ENCODE measurements at places on chromosomes 16 and 17. TPM values are rescaled to one million over a fixed set of nuclear protein-coding genes. Genes with fewer than 3 reads are reported as not detected.

DNA sequence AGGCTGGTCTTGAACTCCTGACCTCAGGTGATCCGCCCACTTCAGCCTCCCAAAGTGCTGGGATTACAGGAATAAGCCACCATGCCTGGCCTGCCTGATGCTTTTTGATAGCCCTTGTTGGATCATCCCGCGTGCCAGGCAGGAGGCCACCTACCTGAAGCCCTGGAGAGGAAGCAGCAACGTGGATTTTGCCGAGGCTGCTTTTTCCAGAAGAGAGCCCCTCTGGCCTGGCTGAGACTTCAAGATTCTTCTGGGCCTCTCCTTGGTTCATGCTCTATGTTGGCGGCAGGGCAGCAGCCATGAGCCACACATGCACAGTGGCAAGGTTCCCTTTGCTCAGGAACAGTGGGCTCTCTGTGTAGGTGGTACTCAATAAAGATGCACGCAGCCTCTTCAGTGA is 11.5 kb downstream of the KATNB1 start:
- H3K4me3 ChIP-seq, result no peak overlapping the region
- H3K36me3 ChIP-seq, result peaks cover 34% of the 10 kb centered on the region
- H3K4me1 ChIP-seq, result no peaks in the 10 kb centered on the region
- H3K27me3 ChIP-seq, result no peaks in the 10 kb centered on the region
- no peak for DNase-seq

GRCh38 chr17:55895112-55895759 is 144.4 kb downstream of the PCTP start:
- H3K4me1 ChIP-seq, result no peaks in the 10 kb centered on the region
- H3K4me3 ChIP-seq, result no peak overlapping the region
- H3K27ac ChIP-seq, result no peak overlapping the region

- no peak for DNase-seq
- no peaks in the 10 kb centered on the region for H3K27me3 ChIP-seq
- no peak overlapping the region for H3K4me3 ChIP-seq
- no peaks in the 10 kb centered on the region for H3K36me3 ChIP-seq
- H3K27ac ChIP-seq, result no peak overlapping the region
- no peaks in the 10 kb centered on the region for H3K4me1 ChIP-seq
Observed at GRCh38 chr16:59046335-59046734, 312.2 kb upstream of the GOT2 start.

DNA sequence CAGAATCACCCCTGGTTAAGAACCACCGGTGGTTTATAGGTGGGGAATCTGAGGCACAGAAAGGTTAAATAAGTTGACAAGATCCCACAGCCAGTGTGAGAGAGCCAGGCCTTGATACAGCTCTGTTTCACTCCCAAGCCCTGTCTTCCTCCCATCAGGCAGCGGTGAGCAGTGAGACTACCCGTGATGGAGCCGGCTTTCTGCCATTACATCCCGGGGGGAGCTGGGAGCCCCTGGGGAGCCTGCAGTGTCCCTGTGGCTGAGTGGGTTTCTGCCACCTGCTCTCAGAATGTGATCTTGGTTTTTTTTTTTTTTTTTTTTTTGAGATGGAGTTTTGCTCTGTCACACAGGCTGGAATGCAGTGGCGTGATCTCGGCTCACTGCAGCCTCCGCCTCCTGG is 66.4 kb downstream of the ABCC1 start:
- no peak for DNase-seq
- no peak overlapping the region for H3K27ac ChIP-seq
- H3K4me3 ChIP-seq, result no peak overlapping the region

GRCh38 chr16:57525761-57526160 is 10.6 kb downstream of the CCDC102A start:
- no peak overlapping the region for H3K27ac ChIP-seq

DNA sequence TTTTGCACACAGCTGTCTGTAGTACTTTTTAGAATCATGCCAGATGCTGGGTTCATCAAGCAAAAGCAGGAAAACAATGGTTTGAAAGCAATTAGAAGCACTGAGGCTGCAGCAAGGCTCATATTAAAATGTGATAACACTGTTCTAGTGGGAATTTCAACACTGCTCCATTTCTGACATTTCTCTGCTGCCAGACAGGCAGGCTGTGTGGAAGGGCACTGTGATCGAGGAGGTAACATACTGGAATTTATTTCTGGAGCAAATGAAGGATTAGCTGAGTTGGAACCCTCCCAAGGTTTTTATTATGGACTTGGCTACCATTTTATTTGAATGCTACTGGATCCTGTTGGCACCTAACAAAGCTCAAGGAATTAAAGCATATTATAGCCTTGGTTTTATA is 66.9 kb downstream of the SKAP1 start:
- no peaks in the 10 kb centered on the region for H3K4me1 ChIP-seq
- H3K36me3 ChIP-seq, result peaks cover 4% of the 10 kb centered on the region
- H3K27me3 ChIP-seq, result peaks cover 7% of the 10 kb centered on the region
- no peak overlapping the region for H3K4me3 ChIP-seq
- no peak for DNase-seq

DNA sequence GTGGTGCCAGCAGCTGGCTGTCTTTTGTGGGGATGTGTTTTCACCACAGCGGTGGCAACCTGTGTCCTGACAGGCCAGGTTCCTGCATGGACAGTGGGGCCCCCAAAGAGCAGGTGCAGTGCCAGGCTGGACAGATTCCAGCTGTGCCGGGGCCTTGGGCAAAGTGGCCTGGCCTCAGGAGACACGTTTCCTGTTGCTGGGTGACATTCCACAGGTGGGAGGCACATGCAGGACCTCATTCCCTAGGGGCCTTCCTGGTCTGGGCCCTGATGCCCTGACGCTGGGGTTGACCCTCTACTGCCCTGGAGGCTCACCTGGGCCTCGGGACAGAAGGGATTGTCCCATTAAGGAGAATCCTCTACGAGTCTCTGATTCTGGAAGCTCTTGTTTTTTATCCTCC is 182.4 kb downstream of the RAB11FIP4 start:
- DNase-seq, result no peak
- H3K27ac ChIP-seq, result no peak overlapping the region
- no peaks in the 10 kb centered on the region for H3K36me3 ChIP-seq
- no peaks in the 10 kb centered on the region for H3K27me3 ChIP-seq
- H3K4me1 ChIP-seq, result no peaks in the 10 kb centered on the region

- no peak overlapping the region for H3K4me3 ChIP-seq
- H3K27me3 ChIP-seq, result no peaks in the 10 kb centered on the region
- no peak overlapping the region for H3K27ac ChIP-seq
- DNase-seq, result no peak
Observed at GRCh38 chr17:67280279-67280678, 35.3 kb upstream of the HELZ start.

DNA sequence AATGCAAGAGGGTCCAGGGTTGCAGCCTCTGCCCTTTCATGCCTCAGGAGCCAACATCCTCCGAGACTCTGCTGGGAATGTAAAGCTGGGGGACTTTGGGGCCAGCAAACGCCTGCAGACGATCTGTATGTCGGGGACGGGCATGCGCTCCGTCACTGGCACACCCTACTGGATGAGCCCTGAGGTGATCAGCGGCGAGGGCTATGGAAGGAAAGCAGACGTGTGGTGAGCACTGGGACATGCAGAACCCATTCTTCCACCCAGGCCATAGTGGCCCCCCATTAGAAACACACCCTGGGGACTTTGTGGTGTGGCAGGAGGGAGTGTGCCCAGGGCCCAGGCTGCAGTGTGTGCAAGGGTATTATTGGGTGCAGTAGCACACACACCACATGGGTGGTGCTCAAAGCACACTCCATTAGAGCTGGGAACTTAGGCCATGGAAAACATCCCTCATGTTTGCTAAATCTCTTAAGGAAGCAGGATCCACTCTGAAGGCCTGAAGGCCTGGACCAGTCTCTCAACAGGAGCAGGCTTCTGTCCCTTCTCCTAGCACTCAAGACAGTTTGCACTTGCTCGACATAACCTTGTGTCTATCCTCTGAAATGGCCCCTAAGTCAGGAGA is 7.6 kb downstream of the LIMD2 start:
- H3K27ac ChIP-seq, result no peak overlapping the region
- peak; percentile 70 for DNase-seq
- H3K4me1 ChIP-seq, result peaks cover 22% of the 10 kb centered on the region
- no peaks in the 10 kb centered on the region for H3K27me3 ChIP-seq
- no peak overlapping the region for H3K4me3 ChIP-seq
- H3K36me3 ChIP-seq, result peaks cover 64% of the 10 kb centered on the region

DNA sequence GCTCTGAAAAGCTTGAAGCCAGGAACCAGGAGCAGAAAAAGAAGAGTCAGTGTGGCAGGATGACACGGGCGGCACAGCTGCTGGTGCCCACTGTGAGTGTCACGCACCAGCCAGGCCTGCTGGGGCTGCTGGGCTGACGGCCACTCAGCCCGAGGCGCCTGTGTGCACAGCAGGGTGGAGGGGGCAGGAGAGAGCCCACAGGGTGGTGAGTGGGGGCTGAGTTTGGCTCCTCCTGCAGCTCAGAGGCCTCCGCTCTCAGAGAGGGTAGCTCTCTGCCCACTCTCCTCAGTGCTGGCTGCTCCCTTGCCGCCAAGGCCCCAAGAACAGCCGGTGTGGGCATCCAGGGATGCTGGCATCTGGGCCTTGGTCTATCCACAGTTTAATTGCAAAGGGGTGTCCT is 59.6 kb downstream of the GSG1L start:
- no peaks in the 10 kb centered on the region for H3K27me3 ChIP-seq
- H3K27ac ChIP-seq, result no peak overlapping the region
- no peak overlapping the region for H3K4me3 ChIP-seq

- H3K27me3 ChIP-seq, result peaks cover 30% of the 10 kb centered on the region
- no peak for DNase-seq
- no peaks in the 10 kb centered on the region for H3K36me3 ChIP-seq
- no peak overlapping the region for H3K27ac ChIP-seq
Observed at GRCh38 chr17:77281904-77282367, 141.2 kb downstream of the SEC14L1 start.

- H3K4me3 ChIP-seq, result no peak overlapping the region
- H3K4me1 ChIP-seq, result no peaks in the 10 kb centered on the region
- H3K27me3 ChIP-seq, result peaks cover 12% of the 10 kb centered on the region
- H3K36me3 ChIP-seq, result no peaks in the 10 kb centered on the region
Observed at GRCh38 chr16:49869731-49870130, 13.8 kb upstream of the ZNF423 start.

DNA sequence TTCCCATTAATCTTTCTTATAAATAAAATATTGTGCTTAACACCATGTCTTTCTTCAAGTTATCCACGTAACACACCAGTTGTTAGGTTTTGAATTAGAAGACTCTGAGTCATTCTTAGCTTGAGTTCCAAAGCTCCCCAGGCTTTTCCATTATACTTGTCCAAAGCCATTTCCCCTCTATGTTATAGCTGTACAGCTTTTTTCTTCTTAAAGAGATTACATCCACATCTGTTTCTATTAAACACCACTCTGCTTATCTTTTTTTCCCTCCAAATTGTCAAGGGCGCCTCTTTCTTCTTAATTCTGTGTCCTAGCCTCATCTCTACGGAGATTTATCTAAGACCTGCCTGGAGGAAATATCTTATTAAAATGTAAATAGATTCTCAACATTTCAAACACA is 139.4 kb upstream of the CPHXL start:
- no peak for DNase-seq
- no peaks in the 10 kb centered on the region for H3K36me3 ChIP-seq
- no peak overlapping the region for H3K27ac ChIP-seq
- no peaks in the 10 kb centered on the region for H3K27me3 ChIP-seq

- H3K27me3 ChIP-seq, result no peaks in the 10 kb centered on the region
- no peak for DNase-seq
- peaks cover 6% of the 10 kb centered on the region for H3K4me1 ChIP-seq
Observed at GRCh38 chr17:69512946-69513345, 98.4 kb downstream of the MAP2K6 start.

DNA sequence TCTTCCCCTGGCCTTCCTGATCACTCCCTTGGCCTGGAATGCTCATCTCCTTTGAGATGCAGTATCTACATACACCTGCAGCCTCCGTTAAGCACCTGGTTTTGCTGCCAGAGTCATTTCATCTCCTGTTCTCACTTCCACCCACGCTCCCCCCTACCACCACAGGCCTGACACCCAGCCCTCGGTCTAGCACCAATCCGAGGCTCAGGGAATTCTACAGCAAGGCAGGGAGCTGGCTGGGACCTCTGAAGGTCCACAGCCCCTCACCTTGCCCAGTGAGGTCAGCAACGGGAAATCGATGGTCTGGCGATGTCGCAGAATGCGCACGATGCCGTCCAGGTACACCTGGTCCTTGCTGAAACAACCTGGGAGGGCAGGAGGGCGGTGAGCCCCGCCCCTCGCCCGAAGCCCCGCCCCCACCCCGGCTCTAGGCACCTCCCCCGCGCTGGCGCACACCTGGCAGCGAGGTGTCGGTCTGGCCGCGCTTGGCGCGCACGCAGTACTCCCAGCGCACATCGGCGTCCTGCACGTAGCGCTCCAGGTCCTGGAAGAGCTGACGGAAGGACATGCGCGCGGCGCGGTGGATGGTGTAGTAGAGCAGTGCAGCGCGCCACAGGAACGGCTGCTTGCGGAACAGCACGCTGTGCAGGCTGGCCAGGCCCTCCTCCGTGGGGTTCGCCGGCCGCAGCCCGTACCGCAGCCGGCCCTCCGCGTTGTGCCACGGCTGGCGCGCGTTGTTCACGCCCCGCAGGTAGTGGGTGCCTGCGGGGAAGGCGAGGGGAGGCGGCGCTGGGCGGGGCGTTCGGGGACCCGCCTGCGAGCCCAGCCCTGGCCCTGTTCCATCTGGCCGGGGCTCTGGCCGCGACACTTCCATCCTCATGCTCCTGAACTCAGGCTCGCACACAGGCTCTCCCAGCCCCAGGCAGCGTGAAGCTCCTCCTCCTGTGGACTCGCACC is 5.7 kb downstream of the MATCAP1 start:
- H3K4me1 ChIP-seq, result peaks cover 23% of the 10 kb centered on the region
- no peaks in the 10 kb centered on the region for H3K36me3 ChIP-seq
- peak overlapping the region; percentile 51 for H3K4me3 ChIP-seq
- DNase-seq, result peak; percentile 89

GRCh38 chr16:1030473-1030901 is 42.1 kb upstream of the SSTR5 start:
- DNase-seq, result no peak
- H3K27me3 ChIP-seq, result no peaks in the 10 kb centered on the region
- H3K36me3 ChIP-seq, result no peaks in the 10 kb centered on the region
- H3K4me1 ChIP-seq, result peaks cover 22% of the 10 kb centered on the region
- no peak overlapping the region for H3K4me3 ChIP-seq

GRCh38 chr16:85018529-85019236 is 7.3 kb upstream of the ZDHHC7 start:
- no peaks in the 10 kb centered on the region for H3K27me3 ChIP-seq
- H3K4me3 ChIP-seq, result no peak overlapping the region
- no peak overlapping the region for H3K27ac ChIP-seq
- no peak for DNase-seq
- no peaks in the 10 kb centered on the region for H3K36me3 ChIP-seq

- no peak overlapping the region for H3K27ac ChIP-seq
- peaks cover 23% of the 10 kb centered on the region for H3K4me1 ChIP-seq
- no peak overlapping the region for H3K4me3 ChIP-seq
- peaks cover 37% of the 10 kb centered on the region for H3K27me3 ChIP-seq
- DNase-seq, result no peak
Observed at GRCh38 chr17:29621751-29622194, 939 bp downstream of the CORO6 start.

PLXDC1 gene
- 4.2 TPM for polyA plus RNA-seq

RND2 gene
- polyA plus RNA-seq, result 0.17 TPM

KRT12 gene
- polyA plus RNA-seq, result not detected

MMP28 gene
- 1.1 TPM for polyA plus RNA-seq

MYH1 gene
- not detected for polyA plus RNA-seq

GAST gene
- polyA plus RNA-seq, result not detected

NF1 gene
- 3.1 TPM for polyA plus RNA-seq

All from spleen (tissue), 13 donors.